ENCODE measurements at places on chromosomes 6 and 20.

DNA sequence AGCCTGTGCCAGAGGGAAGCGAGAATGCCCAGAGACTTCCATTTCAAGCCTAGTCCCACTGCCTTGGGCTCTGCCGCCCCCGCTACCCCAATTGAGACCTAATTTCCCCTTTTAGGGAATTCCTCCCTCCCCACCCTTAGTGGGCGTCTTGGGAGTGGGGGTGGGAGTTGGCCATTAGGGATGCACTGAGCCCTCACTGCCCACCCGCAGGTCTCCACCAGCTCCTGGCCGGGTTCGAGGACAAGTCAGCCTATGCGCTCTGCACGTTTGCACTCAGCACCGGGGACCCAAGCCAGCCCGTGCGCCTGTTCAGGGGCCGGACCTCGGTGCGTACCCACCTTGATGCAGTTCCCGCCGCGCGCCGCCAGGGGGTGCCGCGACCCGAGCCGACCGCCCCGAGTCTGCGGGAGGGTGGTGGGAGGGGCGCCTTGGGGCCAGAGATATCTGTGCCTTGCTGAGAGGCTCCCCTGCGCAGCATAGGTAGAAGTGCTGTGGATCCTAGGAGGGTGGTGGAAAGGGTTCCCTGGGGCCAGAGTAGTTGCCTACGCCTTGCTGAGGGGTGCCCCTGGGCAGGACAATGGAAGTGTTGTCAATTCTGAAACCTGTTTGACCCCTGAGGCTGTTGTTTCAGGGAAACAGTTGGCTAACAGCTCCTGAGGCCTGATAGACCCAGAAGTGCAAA, 9.2 kb downstream of the ITPA start:
- peak; percentile 42 for DNase-seq

GRCh38 chr6:9412951-9413559, 977.7 kb upstream of the SLC35B3 start:
- peak; percentile 39 for DNase-seq

GRCh38 chr6:347232-347631, 44.3 kb upstream of the IRF4 start:
- no peak for DNase-seq

DNA sequence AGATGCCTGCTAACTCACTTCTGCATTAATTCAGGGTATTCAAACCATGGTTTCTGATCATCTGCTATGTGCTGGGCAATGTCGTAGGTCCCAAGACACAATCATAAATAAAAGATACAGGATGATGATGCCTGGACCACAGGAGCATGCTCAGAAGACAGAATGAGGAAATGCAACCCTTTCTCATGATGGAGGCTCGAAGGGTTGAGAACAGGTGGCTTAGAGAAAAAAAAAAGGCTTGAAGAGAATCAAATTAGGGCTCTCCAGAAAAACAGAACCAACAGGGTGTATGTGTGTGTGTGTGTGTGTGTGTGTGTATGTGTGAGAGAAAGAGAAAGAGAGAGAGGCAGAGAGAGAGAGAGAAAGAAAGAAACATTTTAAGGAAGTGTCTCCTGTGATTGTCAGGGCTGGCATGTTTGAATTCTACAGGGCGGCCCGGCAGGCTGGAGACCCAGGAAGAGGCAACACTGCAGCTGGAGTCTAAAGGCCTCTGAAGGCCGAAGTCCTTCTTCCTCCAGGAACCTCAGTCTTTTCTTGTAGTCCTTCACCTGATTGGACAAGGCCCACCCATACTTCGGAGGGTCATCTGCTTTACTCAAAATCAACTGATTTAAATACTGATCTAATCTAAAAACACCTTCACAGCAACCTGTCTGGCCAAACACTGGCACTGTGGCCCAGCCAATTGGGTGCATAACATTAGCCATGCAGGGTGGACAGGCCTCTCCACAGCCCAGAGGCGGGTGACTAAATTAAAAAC, 143.8 kb downstream of the ERMARD start:
- DNase-seq = no peak

GRCh38 chr6:163367497-163368183, 46.9 kb upstream of the QKI start:
- no peak for DNase-seq

GRCh38 chr6:6931071-6932025, 176.4 kb upstream of the RREB1 start:
- DNase-seq = no peak

GRCh38 chr20:235891-236290, 8.8 kb downstream of the DEFB129 start:
- peak; percentile 37 for DNase-seq

GRCh38 chr6:20610636-20611370, 76.5 kb downstream of the CDKAL1 start:
- DNase-seq = no peak

DNA sequence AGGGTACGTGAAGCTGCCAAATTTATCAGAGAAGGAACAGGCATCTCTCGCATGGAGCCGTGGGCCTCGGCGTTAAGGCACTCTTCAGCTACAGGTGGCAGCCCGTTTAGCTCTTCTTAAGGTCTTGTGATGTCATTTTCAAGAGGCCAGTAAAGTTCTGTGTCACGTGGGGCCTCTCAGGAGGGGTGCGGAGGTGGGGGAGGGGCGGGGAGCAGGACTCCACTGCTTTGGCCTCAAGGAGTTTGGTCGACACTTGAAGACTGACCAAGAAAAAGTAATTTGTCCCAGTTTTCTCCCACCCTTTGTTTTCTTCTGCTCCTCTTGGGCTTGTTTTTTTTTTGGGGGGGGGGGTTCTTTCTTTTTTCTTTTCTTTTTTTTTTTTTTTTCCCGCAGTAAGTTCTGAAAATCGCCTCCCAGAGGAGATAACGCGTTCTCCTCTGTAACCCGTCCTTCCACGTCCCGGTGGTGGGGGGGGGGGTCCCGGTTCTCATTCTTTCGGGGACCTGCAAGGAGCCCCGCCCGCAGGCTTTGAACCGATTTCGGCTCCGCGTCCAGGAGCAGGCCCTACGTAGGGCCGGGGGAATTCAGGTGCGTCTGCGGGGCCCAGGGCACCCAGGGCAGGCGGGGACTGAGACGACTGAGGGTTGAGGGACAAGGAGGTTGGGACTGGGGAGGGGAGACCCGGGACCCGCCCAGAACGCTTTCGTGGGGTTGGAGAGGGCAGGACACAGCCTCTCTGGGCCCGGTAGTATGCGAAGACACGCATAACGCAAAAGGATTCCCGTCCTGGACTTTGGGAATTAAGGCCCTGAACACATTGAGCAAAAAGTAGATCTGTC, 26.0 kb downstream of the GPX6 start:
- DNase-seq = no peak

DNA sequence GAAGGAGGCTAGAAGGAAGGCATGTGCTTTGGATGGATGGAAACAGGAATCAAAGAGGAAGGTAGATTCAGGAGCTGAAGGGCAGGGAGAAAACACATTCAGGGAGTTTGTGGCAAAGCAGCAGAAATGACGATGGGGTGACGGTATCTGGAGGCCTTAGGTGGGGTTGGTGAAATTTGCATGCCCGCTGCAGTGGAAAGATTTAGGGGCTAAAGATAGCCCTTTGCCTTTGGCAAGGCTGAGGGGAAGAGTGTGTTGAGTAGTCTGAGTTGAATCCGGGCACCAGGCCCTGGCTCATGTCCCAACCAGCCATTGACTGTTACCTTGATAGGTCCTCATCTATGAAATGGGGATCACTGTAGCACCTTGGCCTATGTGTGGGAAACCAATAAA, 1.3 kb downstream of the GZF1 start:
- DNase-seq = no peak

GRCh38 chr6:32906539-32906938, 34.3 kb downstream of the HLA-DMB start:
- DNase-seq = peak; percentile 84

DNA sequence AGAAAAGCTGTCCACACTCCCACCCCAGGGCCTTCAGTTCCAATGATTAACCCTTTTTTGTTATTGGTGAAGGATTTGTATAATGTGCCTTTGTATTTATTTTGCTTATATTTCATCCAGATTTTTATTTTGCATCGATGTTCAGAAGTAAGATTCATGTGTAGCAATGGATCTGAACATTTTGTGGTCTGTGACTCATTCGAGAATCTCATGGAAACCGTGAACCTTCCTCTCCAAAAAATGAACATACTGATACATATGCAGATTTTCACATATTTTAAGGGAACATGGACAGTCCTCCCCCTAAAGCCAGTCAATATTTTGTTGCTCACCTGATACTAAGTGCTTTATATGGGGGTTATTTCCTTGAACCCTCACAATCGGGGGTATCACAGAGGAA, 421.8 kb upstream of the SOX4 start:
- DNase-seq = no peak

- DNase-seq = no peak
Measured at GRCh38 chr6:16840291-16840690, 79.0 kb upstream of the ATXN1 start.

DNA sequence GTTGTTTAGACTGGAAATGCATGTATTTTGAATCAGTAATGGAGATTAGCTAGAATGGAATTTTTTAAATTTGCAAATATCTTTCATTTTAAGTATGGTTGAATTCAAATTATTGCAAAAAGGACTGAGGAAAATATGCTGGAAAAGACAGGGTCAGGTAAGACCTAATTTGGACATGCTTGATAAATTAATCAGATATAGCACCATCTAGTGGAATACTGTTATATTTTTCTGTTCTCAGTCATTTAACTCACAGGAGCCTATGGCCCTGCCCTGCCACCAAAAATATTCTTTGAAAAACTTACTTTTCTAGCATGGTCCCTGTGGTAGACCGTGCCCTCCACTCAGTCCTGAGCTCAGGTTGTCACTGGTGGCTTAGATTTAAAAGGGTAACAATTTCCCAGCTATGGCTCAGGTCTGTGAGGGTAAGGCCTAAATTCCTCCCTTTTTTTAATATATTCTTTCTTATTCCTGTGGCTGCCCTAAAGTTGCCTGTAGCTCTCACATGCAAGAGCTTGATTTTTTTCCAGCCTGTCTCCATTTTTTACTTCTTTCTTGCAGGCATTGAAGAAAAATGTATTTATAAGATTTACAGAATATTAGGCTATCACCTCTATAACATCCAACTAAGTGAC, 25.3 kb upstream of the KIAA1586 start:
- peak; percentile 64 for DNase-seq

DNA sequence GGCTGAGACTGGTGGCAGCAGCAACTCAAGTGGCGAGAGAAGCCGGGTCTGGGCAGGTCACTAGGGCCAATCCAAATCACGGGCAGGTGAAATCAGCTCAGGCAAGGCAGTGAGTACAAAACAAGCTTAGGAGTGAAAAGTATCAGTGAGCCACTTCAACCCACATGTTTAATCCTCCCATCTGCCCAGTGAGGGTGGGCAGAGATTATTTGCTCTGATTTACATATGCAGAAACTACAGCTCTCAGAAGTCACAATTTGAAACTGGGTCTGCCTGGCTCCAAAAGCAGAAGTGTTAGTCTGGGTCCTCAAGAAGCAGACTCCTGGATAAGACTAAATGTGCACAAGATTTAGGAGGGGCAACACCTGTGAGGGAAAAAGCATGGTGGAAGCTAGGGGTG, 173.7 kb upstream of the LRFN2 start:
- no peak for DNase-seq

Measured in ACHN (cell line).